LNCaP clone FGC (cell line): ENCODE measurements at places on chromosomes 5 and 9.
A peak's percentile ranks its signal among the peaks of the same experiment; 100 is the strongest.

GRCh38 chr9:71058660-71059059 is 62.8 kb downstream of the TRPM3 start:
- peak; percentile 32 for DNase-seq

GRCh38 chr5:108564441-108564840 is 182.5 kb upstream of the FBXL17 start:
- DNase-seq = no peak

DNA sequence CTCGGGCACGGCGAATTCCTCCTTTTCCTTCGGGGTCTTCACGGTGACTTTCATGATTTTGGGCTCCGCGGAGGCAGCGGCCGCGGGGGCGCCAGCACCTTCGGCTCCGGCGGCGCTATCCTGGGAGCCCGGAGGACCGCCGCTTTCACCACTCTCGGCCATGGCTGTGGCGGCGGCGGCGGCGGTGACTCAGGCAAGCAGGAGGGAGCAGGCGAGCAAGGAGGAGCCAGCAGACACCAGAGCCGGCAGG is 315 bp downstream of the UBQLN1 start:
- DNase-seq = no peak

- DNase-seq = no peak
Observed at GRCh38 chr9:70410368-70410767, 4.1 kb downstream of the KLF9 start.

DNA sequence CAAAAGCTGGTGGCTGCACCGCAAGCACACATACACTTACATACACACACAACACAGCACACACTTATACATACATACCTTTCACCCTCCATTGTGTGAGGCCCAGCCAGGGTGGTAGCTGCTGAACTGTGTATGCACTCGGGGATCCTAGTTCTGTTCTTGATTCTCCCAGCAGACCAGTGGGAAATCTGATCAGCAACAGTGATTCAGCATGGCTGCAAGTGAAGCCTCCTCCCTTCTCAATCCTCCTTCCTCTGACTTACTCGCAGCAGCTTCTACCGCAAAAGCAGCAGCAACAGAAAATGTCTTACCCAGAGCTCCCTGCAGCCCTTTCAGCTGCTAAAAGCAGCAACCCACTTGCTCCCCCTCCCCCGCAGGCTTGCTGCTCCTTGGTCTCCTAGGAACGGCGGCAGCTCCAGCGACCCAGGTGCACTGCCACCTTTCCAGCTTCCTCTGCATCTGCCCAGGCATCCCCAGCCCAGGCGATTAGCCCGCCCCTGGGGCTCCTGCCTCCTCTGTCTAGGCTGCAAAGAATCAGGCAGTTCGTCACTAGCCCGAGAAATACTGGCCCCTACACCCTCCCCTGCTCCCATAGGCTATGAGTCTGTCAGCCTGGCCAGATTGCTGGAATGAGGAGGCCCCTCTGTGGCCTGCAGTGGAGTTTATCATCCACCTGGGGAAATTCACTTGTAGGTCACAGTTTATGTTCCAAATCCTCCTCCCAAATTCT is at the start of gene KLHL3:
KLHL3 (minus strand) TSS at position 535 of the 730 bp plus-strand sequence; CDS start at position 92, 443 bp downstream.
- DNase-seq = no peak

DNA sequence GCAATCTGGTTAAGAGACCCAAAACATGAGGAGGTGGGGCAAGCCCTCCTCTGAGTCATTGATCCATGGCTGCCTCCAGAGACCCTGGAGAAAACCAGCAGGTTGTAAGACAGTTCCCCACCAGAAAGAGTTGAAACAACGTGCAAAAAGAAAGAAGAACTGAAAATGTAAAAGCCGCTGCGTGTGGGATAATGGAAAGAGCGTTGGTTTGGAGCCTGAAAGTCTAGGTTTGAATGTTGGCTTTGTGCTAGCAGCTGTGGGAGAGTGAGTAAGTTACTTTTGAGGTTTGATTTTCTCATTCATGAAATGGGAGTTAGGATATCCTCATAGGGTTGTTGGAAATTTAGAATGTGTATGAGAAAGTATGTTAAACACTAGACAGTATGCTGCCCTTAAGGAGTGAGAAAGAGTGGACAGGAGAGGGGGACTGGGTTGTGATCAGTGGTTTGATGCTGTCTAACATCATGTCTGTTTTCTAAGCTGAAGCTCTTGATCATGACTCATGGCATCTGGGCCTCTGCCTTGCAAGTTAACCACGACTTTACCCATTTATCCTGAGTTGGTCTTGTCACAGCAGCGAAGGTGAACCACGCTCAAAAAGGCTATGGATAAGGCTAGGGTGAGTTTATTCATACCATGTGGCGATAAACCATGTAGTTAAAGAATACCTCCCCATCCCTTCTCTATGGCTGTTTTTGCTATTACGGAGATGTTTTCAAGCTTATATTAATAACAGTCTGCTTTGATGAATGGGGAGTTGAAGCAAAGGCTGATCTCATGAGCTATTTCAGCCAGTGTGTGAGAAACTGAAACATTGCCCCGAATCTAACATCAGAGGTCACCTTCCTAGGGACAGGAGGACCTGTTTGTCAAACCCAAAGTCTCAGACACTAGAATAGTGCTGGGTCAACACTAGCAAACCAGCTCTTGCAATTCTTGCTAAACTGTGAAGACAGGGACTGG is 41.3 kb downstream of the ZNF366 start:
- no peak for DNase-seq

GRCh38 chr9:98290411-98290810 is 35.0 kb upstream of the TBC1D2 start:
- DNase-seq = no peak

GRCh38 chr5:35354751-35355150 is 124.5 kb upstream of the PRLR start:
- DNase-seq = no peak

DNA sequence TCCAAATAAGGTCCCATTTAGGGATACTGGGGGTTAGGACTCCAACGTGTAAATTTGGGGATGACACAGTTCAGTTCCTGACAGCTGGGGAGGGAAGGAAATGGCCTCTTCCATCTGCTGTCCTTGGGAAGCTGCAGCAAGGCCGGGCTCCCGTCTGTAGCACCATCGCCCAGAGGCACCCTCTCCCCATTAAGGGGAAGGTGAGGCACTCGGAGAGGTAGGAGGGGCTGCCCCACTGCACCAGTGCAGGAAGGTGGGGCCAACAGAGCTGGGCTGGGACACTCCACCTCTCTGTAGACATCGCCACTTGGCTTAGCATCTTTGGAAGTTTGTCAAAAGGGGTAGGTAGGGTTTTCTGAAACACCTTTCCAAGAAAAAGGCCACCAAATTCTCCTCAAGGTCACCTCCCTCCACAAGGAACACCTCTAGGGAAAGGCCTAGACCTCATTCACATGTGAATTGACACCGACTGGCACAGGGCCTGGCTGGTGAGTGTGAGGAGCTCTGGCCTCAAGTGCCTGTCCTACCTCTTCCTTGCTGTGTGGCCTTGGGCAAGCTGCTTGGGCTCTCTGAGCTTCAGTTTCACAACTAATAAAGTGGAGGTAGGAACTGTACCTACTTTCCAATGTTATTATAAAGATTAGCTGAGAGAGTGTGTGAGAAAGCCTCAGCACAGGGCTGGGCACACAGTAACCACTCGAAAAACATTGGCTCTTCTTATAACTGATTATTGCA is 75.0 kb upstream of the NEURL1B start:
- no peak for DNase-seq

GRCh38 chr5:5497152-5497788 is 74.8 kb downstream of the ICE1 start:
- DNase-seq = no peak

DNA sequence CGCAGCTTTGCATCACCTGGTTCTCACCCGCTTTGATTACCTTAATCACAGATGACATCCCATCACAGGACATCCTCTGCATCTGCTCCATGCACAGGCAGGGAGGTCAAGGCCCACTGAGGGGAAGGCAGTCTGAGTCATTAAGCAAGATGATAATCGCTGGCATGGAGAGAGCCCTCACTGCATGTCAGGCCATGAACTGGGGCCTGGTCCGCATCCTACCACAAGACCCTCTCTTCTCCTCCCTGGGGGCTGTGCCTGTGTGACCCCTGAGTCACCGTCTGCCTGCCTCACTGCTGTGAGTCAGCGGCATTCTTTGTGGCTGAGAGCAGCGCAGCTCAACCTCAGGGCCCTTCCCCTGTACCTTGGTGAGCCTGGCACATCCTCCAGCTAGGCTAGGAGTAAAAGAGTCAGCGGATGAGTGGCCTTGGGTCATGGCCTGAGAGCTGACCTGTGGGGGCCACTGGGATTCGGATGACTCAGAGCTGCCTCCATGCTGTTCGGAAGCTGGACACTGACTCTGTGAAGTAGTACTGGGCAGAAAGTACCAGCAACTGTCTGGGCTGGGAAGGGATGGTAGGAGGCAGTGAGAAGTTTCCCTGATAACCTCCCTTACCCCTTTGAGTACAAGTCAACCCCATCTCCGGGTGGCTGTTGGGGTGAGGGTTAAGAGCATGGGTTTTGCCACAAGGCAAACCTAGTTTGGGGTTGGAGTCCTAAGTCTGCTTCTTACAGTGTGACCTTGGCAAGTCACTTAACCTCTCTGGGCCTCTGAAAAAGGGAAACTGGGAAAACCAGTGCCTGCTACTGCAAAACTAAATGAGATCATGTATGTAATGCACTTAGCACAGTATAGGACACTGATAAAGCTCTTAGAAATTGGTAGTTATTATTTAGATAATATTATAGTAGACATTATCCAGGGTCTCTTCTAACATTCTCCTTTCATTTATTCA is 14.6 kb upstream of the ARSI start:
- DNase-seq = no peak
